ENCODE measurements at places on chromosomes 3 and 15.

- no peak for DNase-seq
These were observed 856 bp downstream of the NPAP1 start for GRCh38 chr15:24676431-24676830.

GRCh38 chr3:188240189-188240981 lies 86.4 kb downstream of the LPP start:
- no peak for DNase-seq

- DNase-seq = no peak
These were observed 6.2 kb upstream of the ZNF619 start for GRCh38 chr3:40470701-40471100.

- no peak for DNase-seq
These were observed 141.1 kb downstream of the XXYLT1 start for GRCh38 chr3:195129644-195130492.

DNA sequence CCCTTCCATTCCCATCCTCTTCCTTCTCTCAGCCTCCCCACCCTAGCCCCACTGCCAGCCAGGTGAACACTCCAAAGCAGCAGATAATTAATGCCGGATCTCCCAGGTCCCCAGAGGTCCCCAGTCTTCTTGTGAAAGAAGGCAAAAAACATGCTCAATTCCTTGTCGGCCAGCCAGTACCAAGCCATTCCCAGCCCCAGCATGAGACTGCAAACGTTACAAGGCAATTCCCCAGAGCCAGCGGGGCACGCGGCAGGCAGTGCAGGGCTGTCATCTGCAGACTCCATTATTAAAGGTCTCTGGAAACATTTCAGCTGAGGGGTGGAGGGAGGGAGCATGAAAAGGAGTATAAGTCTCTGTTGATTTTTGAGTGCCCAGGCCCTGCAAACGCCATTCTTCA lies 117.8 kb downstream of the XXYLT1 start:
- peak; percentile 5 for DNase-seq
